MM.1S (cell line): ENCODE measurements at places on chromosomes 2 and 18.
A peak's percentile ranks its signal among the peaks of the same experiment; 100 is the strongest.

DNA sequence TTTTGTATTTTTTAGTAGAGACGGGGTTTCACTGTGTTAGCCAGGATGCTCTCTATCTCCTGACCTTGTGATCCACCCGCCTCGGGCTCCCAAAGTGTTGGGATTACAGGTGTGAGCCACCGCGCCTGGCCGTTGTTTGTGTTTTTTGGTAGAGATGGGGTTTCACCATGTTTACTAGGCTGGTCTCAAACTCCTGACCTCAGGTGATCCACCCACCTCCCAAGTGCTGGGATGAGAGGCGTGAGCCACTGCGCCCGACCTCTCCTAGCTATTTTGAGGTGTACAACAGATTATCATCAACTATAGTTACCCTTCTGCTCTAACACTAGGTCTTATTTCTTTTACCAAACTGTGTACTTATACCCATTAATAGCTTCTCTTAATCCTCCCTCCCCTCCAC, 28.9 kb upstream of the MRPL33 start:
- no peak for DNase-seq

DNA sequence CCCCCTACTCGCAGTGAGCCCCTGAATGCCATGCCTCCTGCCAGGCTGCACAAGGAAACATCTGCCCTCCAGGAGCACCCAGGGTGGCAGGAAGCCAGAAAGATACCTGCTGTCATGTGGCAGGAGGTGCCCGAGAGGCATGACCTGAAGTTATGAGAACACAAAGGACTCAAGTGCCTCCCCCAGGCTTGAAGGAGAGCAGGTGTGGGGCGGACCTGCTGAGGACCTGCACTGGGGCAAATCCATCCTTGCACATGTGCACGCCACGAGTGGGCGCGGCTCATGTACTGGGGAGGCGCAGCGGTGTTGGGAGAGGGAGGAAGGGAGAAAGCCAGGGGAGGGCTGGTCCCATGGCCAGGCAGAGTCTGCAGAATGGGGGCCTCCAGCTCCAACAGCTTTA, 26.9 kb downstream of the SDC1 start:
- peak; percentile 91 for DNase-seq

DNA sequence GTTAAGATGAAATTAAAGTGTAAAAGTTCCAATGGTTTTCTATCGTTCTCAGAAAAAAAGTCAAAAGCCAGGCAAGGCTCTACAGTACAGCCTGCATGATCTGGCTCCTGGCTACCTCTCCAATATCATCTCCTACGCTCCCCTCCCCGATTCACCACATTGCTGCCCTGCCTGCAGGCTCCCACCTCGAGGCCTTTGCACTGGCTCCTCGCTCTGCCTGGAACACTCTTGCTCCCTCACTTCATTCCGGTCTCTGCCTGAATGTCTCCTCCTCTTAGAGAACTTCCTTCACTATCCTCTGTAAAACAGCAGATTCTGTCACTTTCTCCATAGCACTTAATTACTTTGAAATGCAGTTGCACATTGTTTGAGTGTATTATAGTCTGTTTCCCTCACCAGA, 72.5 kb downstream of the KLF7 start:
- no peak for DNase-seq

- no peak for DNase-seq
These were observed 44.4 kb upstream of the CCDC68 start for GRCh38 chr18:55003695-55004094.

DNA sequence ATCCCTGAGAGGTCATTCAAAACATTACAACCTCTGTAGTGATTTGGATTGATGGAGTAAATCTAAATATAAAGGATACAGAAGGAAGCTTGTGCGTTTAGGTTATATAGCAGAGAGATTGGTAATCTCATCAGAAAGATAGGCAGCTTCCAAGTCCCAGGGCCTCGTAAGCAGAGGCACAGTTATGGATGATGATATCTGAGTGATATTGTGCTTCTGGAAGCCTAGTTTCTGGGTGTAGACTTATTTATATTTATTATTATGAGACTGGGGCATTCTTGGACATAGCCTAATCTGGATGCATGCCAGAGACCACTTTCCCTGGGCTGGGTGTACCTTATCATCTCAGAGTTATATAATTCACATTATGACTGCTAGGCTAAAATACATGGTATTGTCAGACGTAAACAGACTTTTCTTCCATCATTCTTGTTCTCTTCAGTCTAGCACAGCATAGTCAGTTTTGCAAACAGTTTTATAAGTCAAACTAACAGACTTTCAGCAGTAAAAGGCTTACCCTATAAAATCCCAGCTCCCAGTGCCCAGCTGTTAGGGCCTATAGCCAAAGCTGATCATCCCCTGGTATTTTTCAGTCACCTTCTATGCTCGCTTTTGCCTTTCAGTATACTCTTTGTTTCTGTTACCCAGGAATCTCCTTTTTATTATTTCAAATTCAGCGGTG, 47.9 kb downstream of the RAB3GAP1 start:
- DNase-seq: no peak

GRCh38 chr2:207121784-207122183, 44.0 kb downstream of the KLF7 start:
- no peak for DNase-seq

- no peak for DNase-seq
These were observed 112.1 kb downstream of the EIPR1 start for GRCh38 chr2:3265471-3265870.

DNA sequence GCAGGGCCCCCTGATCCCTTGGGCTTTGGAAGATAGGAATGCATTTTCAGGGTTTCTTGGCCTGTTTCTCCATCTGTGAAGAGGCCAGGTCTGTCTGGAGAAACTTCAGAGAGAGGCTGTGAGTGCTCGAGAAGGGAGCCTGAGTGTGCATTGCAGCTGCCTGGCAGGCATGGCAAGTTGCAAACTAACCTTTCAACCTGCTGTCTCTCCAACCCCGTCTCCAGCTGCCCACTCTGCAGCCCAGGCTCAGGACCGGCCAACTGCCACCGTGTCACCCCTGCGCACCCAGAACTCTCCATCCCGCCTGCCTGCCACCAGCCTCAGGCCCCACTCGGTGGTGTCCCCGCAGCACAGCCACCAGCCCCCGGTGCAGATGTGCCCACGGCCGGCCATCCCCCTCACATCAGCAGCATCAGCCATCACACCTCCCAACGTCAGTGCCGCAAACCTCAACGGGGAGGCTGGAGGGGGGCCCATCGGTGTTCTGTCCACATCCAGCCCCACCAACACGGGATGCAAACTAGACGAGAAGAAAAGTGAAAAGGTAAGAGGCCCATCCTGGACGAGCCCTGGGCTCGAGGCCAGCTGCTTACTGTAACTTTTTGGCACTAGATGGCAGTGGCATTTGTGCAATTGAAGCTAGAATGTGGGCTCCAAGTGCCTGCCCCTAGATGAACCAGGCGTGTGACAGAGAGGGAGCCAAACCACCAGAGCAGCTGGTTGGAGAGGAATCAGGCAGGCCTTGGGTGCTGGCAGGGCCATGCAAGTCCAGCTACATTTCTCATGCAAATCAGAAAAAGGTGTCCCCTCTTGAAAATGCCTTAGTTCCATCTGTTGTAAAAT, 164.6 kb downstream of the SEPTIN10 start:
- no peak for DNase-seq

GRCh38 chr2:69798909-69799526, 30.4 kb upstream of the GMCL1 start:
- peak; percentile 76 for DNase-seq

GRCh38 chr2:45275242-45275805, 266.1 kb upstream of the SIX2 start:
- no peak for DNase-seq

GRCh38 chr2:218860950-218861381, 1.4 kb downstream of the WNT6 start:
- no peak for DNase-seq

- DNase-seq: no peak
These were observed 395.8 kb downstream of the PID1 start for GRCh38 chr2:228875152-228875900.

DNA sequence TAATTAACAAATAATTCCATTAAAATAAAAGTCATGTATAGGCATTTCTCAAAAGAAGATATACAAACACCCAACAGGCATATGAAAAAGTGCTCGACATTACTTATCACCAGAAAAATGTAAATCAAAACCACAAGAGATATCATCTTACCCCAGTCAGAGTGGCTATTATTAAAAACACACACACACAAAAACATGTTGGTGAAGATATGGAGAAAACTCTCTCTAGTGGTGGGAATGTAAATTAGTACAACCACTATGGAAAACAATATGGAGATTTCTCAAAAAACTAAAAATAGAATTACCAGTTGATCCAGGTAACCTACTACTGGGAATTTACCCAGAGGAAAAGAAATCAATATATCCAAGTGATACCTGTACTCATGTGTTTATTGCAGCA, 966.3 kb upstream of the POU3F3 start:
- DNase-seq: no peak

- DNase-seq: no peak
These were observed 238.9 kb upstream of the ID2 start for GRCh38 chr2:8442833-8443486.

DNA sequence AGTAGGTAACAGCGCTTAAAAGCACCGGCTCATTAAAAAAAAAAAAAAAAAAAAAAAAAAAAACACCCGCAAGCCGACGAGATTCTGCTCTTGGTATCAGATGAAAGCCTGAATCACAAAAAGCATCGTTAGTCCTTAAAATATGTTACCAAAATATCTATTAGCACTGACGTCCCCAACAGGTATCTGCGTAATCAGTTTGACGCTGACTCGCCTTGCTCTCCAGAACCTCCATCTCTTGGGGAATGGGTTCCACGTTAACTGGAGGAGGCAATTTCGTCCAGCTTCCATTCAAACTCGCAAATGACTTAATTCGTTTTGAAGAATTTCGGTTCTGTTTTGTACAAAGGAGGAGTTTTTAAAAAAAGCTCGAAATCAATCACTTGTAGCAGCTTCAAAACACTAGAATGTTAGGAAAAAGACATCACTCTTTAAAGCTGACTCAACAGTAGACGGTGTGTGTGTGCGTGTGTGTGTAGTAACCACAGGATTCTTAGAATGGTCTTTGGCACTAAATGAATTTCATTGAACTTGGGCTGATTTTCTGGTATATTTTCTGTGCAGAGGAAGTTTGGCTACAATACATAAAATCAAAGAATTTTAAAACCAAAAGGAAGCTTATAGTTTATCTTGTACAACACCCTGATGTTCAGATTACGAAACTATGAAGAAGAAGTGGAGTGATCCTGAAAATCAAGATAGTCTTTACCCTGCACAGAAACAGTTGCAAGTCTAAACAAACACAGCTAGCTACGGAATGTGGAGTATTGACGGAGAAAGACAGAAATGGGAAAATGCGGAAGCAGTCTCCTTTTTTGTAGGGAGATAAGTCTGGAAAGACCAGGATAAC, 1.1 kb upstream of the PGAP1 start:
- peak; percentile 15 for DNase-seq

GRCh38 chr2:262117-262516, 1.7 kb downstream of the SH3YL1 start:
- no peak for DNase-seq

GRCh38 chr2:25207078-25207545, 38.7 kb upstream of the POMC start:
- no peak for DNase-seq

DNA sequence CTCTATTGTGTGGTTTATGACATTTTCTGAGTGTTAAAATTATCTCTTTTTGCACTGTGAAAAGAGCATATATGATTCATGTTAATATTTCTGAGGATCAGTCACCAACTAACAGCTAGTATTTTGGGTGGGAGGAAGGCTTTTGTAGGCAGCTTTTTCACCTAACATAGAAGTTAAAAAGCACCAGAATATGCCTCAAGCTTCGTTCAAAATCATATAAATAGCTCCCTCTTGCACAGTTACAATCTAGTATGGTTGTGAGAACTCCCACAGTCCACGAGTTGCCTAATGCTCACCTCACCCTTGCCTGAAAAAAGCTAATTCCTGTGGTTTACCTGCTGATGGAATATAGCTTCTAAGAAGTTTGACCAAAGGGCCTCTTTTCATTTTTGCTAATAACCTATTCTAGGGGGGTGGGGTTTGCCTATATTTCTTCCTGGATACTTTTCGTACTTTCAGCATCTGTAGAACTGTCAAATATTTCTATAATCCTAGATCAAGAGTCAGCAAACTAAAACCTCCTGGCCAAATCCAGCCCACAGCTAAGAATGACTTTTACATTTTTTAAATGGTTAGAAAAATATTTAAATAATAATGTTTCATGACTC, 167.1 kb upstream of the FOSL2 start:
- no peak for DNase-seq

DNA sequence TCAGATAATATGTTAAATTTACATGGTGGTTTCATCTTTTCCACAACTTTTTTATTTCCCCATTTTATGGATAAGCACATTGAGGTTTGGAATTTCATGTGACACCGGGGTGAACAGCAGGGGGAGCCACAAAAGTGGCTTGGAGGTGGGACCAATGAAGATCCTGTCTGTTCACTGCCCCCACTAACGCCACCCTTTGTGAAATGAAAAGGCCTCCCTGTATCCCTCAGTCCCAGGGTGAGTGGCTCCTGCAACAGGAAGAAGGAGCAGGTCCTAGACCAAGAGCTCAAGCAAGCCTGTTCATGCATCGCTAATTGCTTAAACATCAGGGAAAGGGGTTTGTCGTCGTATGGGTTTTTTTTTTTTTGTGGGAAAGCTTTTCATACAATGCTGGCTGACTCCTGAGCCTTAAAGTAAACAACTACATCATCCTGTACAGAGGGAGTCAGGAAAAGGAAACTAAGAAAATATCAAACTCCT, 267.8 kb upstream of the EPAS1 start:
- DNase-seq: no peak

GRCh38 chr18:40673150-40673549, 1281.9 kb upstream of the PIK3C3 start:
- no peak for DNase-seq

DNA sequence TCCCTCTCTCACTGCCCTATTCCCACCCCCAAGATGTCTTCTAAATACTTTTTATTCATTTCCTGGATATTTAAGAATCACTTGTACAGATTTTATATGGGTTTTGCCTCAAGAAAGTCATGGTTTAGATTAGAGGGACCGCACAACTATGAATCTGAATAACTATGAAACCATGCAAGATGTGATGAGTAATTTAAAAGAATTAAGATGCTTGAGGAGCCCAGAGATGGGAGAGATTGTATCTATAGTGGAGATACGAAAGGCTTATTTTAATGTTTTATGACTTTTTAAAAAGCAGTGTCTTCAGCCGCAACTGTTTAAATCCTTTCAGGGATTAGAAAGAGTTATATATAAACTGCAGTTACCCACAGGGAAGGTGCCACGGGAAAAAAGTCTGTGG, 324.1 kb downstream of the LPIN1 start:
- DNase-seq: no peak

- no peak for DNase-seq
These were observed 256.7 kb downstream of the HDAC4 start for GRCh38 chr2:239143858-239144712.
